ENCODE measurements at places on chromosomes 12 and 14.
A peak's percentile ranks its signal among the peaks of the same experiment; 100 is the strongest.

- H3K27ac ChIP-seq, result no peak overlapping the region
- no peaks in the 10 kb centered on the region for H3K36me3 ChIP-seq
- DNase-seq, result no peak
- H3K4me3 ChIP-seq, result no peak overlapping the region
- no peaks in the 10 kb centered on the region for H3K4me1 ChIP-seq
These were observed 24.6 kb upstream of the SERPINA1 start for GRCh38 chr14:94412671-94413638.

DNA sequence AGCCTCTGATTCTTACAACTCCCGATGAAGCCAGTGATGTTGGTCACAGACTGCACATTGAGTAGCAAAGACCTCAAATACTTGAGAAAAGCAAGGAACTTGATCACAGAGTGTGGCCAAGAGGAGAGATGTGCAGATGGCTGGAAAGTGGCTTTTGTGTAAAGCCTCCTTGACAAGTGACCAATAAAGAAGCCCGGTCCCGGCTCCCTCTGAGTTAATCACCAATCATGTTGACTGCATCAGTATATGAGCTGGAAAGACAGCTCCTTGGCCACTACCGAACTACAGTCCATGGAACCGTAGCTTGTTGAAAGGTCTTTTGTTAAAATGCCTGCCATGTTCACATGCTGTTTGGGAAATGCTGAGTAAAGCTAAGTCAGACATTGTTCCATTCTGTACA is 23.7 kb upstream of the SERPINA6 start:
- H3K27ac ChIP-seq, result peak overlapping the region; percentile 25
- no peak overlapping the region for H3K4me3 ChIP-seq
- H3K27me3 ChIP-seq, result no peaks in the 10 kb centered on the region
- H3K36me3 ChIP-seq, result no peaks in the 10 kb centered on the region

GRCh38 chr14:99040711-99041110 is 231.3 kb downstream of the BCL11B start:
- no peak overlapping the region for H3K27ac ChIP-seq
- H3K4me3 ChIP-seq, result no peak overlapping the region
- H3K4me1 ChIP-seq, result no peaks in the 10 kb centered on the region
- H3K36me3 ChIP-seq, result no peaks in the 10 kb centered on the region
- DNase-seq, result no peak

DNA sequence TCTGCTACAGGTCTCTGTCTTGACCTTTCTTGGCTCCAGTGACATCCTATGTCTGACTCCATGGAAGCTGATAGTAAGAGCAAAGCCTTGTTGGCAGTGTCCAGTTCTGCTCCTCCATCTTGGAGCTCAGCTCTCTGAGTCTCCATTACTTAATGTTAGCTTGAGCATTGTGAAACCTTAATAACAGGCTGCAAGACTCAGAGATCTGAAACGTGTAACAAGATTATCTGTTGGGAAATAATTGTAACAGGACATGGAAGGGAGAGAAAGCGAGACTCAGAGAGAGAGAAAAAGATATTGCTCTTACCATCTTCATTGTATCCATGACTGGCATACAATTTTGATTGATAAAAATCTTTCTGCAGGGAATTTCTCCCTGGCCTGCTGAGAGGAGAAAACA is 1365.7 kb downstream of the AACS start:
- H3K27me3 ChIP-seq, result no peaks in the 10 kb centered on the region
- no peaks in the 10 kb centered on the region for H3K36me3 ChIP-seq
- H3K27ac ChIP-seq, result no peak overlapping the region
- no peaks in the 10 kb centered on the region for H3K4me1 ChIP-seq
- H3K4me3 ChIP-seq, result no peak overlapping the region
- no peak for DNase-seq

- no peak overlapping the region for H3K27ac ChIP-seq
- H3K27me3 ChIP-seq, result no peaks in the 10 kb centered on the region
- no peaks in the 10 kb centered on the region for H3K36me3 ChIP-seq
- DNase-seq, result no peak
These were observed 176.3 kb upstream of the DIO2 start for GRCh38 chr14:80387563-80387981.

- no peaks in the 10 kb centered on the region for H3K36me3 ChIP-seq
- H3K4me3 ChIP-seq, result no peak overlapping the region
- H3K27me3 ChIP-seq, result no peaks in the 10 kb centered on the region
- DNase-seq, result no peak
These were observed 1.9 kb upstream of the DCAF4 start for GRCh38 chr14:72924337-72924736.

DNA sequence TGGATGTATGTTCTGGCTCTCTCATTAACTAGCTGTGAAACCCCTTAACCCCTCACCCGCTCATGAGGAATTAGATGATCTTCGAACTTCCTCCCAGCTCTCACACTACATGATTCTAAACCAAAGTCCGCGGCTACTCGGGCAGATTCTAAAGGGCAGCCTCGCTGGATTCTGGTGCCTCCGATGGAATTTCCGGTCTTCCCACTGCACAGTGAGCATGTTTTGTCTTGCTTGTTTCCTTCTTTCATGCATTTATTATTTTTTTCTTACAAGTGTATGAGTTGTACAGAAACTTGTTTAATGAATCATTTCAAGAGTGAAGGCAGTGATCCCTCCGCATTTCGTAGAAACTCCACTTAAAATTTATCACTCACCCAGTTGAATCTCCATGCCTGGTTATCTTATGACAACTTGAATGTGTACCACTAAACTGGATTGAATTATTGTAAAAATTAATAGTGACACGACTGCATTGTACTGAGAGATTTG is 4.5 kb upstream of the HCAR3 start:
- no peak overlapping the region for H3K27ac ChIP-seq
- H3K27me3 ChIP-seq, result no peaks in the 10 kb centered on the region
- no peaks in the 10 kb centered on the region for H3K36me3 ChIP-seq
- DNase-seq, result no peak
- H3K4me1 ChIP-seq, result peaks cover 3% of the 10 kb centered on the region

DNA sequence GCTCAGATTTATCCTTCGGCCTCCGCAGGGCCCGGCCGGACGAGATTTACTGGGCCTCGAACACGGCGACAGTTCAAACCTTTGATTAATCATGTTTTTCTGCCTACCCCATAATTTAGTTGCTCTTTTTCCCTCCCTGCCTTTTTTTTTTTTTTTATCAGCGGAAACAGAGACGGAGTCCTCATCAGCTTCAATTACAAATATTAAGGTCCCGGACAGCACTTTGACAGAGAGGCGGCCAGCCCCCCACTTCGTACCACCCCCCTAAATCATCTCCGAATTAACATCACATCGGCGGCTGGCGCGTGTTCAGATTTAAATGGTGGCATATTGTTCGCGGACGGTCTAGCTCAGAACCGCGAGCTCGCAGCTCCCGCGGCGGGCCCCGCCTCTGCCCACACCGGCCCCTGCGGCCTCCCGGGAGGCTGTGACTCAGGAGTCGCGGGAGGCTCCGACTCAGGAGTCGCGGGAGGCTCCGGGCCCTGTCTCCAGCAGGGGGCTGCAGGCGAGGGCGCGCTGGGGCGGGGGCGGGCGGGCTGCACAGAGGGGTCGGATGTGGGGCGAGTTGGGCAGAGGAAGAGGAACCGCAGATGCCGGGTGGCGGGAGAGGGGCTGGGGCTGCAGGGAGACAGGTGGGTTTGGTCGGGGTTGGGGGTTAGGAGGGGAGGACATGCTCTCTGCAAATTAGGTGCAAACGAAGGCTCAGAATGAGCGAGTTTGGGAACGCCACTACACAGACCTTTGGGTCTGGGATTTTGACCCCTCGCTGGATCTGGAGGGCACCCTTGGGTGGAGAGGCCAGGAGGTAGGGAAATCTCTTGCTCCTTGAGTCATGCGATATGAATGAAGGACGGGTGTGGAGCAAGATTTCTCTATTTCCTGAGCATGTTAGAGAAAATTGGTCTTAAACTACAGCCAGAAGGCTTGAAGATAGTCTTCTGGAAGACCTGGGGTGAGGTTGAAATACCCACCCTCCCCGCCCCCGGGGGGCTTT is 19.6 kb upstream of the ATP5MC2 start:
- peaks cover 66% of the 10 kb centered on the region for H3K27me3 ChIP-seq
- H3K4me3 ChIP-seq, result peak overlapping the region; percentile 28
- H3K4me1 ChIP-seq, result peaks cover 18% of the 10 kb centered on the region

- H3K27ac ChIP-seq, result no peak overlapping the region
- no peaks in the 10 kb centered on the region for H3K27me3 ChIP-seq
- H3K4me1 ChIP-seq, result no peaks in the 10 kb centered on the region
- H3K4me3 ChIP-seq, result no peak overlapping the region
- no peak for DNase-seq
These were observed 31.9 kb downstream of the JAG2 start for GRCh38 chr14:105136401-105137322.

GRCh38 chr14:69688299-69688649 is 76.9 kb downstream of the SUSD6 start:
- no peaks in the 10 kb centered on the region for H3K36me3 ChIP-seq
- DNase-seq, result no peak
- H3K4me3 ChIP-seq, result no peak overlapping the region

GRCh38 chr14:26414926-26415325 is 182.9 kb downstream of the NOVA1 start:
- DNase-seq, result no peak
- no peaks in the 10 kb centered on the region for H3K4me1 ChIP-seq
- H3K27ac ChIP-seq, result no peak overlapping the region
- no peak overlapping the region for H3K4me3 ChIP-seq
- no peaks in the 10 kb centered on the region for H3K27me3 ChIP-seq

DNA sequence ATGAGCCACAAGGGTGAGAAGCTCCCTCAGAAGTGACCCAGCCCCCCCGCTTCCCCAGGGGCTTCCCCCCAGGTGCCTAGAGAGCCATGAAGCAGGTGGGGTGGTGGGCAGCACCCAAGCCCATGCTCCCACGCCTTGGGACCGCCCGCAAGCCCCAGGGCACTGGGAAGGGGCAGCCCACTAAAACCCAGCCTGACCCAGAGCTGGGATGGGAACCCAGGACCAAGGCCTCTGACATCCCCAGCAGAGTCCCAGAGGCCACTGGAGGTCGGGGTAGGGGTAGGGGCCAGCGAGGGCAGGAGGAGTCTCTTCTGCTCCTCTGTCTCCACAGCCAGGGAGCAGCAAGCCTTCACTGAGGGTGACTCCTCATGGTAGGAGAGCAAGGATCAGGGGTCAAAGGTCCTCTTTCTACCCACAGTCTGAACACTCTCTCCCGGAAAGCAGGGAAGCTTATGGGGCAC is 86.5 kb upstream of the ZFP36L1 start:
- H3K27ac ChIP-seq, result no peak overlapping the region
- H3K4me3 ChIP-seq, result no peak overlapping the region
- DNase-seq, result no peak

GRCh38 chr12:28794786-28795185 is 354.3 kb upstream of the FAR2 start:
- H3K27ac ChIP-seq, result no peak overlapping the region
- H3K36me3 ChIP-seq, result no peaks in the 10 kb centered on the region
- no peak for DNase-seq
- no peaks in the 10 kb centered on the region for H3K27me3 ChIP-seq
- no peak overlapping the region for H3K4me3 ChIP-seq

- H3K4me3 ChIP-seq, result no peak overlapping the region
- H3K27ac ChIP-seq, result no peak overlapping the region
- peaks cover 51% of the 10 kb centered on the region for H3K4me1 ChIP-seq
These were observed 334.1 kb downstream of the BCL11B start for GRCh38 chr14:98937712-98938505.

GRCh38 chr12:6226679-6227051 is 26.5 kb downstream of the CD9 start:
- H3K4me1 ChIP-seq, result peaks cover 21% of the 10 kb centered on the region
- no peaks in the 10 kb centered on the region for H3K27me3 ChIP-seq
- H3K27ac ChIP-seq, result no peak overlapping the region
- H3K4me3 ChIP-seq, result no peak overlapping the region
- H3K36me3 ChIP-seq, result no peaks in the 10 kb centered on the region

GRCh38 chr12:81209012-81209411 is 131.1 kb downstream of the ACSS3 start:
- no peak overlapping the region for H3K4me3 ChIP-seq
- H3K36me3 ChIP-seq, result no peaks in the 10 kb centered on the region
- DNase-seq, result no peak

- no peak overlapping the region for H3K4me3 ChIP-seq
- no peaks in the 10 kb centered on the region for H3K27me3 ChIP-seq
- no peaks in the 10 kb centered on the region for H3K36me3 ChIP-seq
- no peaks in the 10 kb centered on the region for H3K4me1 ChIP-seq
These were observed 23.4 kb downstream of the KIF21A start for GRCh38 chr12:39419471-39419870.

- no peak overlapping the region for H3K4me3 ChIP-seq
- no peak for DNase-seq
- H3K4me1 ChIP-seq, result peaks cover 8% of the 10 kb centered on the region
- H3K27ac ChIP-seq, result no peak overlapping the region
- H3K36me3 ChIP-seq, result no peaks in the 10 kb centered on the region
These were observed 5.7 kb upstream of the CAND1 start for GRCh38 chr12:67263471-67263870.

- H3K4me3 ChIP-seq, result no peak overlapping the region
- H3K4me1 ChIP-seq, result no peaks in the 10 kb centered on the region
- H3K27ac ChIP-seq, result no peak overlapping the region
- DNase-seq, result no peak
These were observed 13.0 kb upstream of the TRAF3 start for GRCh38 chr14:102764220-102764671.

- no peaks in the 10 kb centered on the region for H3K36me3 ChIP-seq
- DNase-seq, result peak; percentile 72
- H3K4me1 ChIP-seq, result peaks cover 76% of the 10 kb centered on the region
- peaks cover 61% of the 10 kb centered on the region for H3K27me3 ChIP-seq
- peak overlapping the region; percentile 76 for H3K4me3 ChIP-seq
- no peak overlapping the region for H3K27ac ChIP-seq
These were observed 10.7 kb downstream of the STAC3 start for GRCh38 chr12:57240066-57240921.

- H3K4me1 ChIP-seq, result peaks cover 88% of the 10 kb centered on the region
- peak overlapping the region; percentile 5 for H3K27ac ChIP-seq
- H3K27me3 ChIP-seq, result no peaks in the 10 kb centered on the region
- peaks cover 50% of the 10 kb centered on the region for H3K36me3 ChIP-seq
- H3K4me3 ChIP-seq, result peak overlapping the region; percentile 27
These were observed 40.3 kb downstream of the EVL start for GRCh38 chr14:100105357-100106169.

DNA sequence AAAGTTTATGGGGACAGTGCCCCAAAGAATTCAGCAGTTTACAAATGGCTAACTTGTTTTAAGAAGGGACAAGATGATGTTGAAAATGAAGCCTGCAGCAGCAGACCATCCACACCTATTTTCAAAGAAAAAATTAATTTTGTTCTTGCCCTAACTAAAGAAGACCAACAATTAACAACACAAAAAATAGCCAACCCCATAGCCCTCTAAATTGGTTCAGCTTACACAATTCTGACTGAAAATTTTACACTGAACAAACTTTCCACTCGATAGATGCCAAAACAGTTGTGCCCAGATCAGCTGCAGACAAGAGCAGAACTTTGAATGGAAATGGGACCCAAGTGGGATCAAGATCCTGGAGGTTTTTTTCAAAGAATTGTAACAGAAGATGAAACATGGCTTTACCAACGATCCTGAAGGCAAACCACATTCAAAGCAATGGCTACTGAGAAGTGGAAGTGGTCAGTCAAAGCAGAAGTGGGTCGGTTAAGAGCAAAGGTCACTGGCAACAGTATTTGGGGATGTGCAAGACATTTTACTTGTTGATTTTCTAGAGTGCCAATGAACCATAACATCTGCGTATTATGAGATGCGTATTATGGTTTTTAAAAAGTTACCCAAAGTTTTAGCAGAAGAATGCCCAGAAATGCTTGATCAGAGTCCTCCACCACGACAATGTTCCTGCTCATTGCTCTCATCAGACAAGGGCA is 30.0 kb downstream of the SLC39A9 start:
- H3K27ac ChIP-seq, result no peak overlapping the region
- H3K4me3 ChIP-seq, result no peak overlapping the region
- no peaks in the 10 kb centered on the region for H3K27me3 ChIP-seq
- H3K4me1 ChIP-seq, result no peaks in the 10 kb centered on the region

GRCh38 chr14:68794130-68794850 is 1.4 kb upstream of the ZFP36L1 start:
- peaks cover 13% of the 10 kb centered on the region for H3K36me3 ChIP-seq
- peaks cover 18% of the 10 kb centered on the region for H3K4me1 ChIP-seq
- H3K27me3 ChIP-seq, result no peaks in the 10 kb centered on the region
- H3K27ac ChIP-seq, result peak overlapping the region; percentile 99
